ENCODE measurements at places on chromosomes 3 and 15.

- no peak for DNase-seq
Measured at GRCh38 chr3:2090095-2090911, 8.4 kb upstream of the CNTN4 start.

DNA sequence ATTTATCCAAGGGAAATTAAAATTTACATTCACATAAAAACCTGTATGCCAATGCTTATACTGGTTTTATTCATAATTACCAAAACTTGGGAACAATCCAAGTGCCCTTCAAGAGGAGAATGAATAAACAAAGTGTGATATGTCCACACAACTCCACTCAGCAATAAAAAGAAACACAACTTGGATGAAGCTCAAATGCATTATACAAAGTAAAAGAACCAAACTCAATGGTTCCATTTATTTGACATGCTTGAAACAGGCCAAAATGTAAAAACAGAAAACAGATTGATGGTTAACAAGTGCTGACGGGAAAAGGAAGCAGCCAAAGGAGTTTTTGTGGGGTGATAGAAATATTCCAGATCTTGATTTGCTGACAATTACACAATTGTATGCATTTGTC, 23.5 kb downstream of the OCA2 start:
- no peak for DNase-seq

DNA sequence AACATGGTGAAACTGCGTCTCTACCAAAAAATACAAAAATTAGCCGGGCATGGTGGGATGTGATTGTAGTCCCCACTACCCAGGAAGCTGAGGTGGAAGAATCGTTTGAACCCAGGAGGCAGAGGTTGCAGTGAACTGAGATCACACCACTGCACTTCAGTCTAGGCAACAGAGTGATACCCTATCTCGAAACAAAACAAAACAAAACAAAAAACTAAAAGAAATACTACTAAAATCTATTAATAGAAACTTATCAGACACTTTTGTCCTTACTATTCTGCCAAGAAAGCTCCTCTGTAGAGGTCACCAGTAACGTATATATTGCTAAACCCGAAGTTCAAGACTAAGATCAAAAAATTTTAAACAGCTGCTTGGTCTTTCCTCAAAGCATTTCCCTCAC, 67.1 kb downstream of the SMARCC1 start:
- DNase-seq = no peak

- DNase-seq = no peak
Measured at GRCh38 chr3:118801899-118802298, 232.7 kb downstream of the IGSF11 start.

- no peak for DNase-seq
Measured at GRCh38 chr3:155190691-155191090, 102.8 kb downstream of the STRIT1 start.

DNA sequence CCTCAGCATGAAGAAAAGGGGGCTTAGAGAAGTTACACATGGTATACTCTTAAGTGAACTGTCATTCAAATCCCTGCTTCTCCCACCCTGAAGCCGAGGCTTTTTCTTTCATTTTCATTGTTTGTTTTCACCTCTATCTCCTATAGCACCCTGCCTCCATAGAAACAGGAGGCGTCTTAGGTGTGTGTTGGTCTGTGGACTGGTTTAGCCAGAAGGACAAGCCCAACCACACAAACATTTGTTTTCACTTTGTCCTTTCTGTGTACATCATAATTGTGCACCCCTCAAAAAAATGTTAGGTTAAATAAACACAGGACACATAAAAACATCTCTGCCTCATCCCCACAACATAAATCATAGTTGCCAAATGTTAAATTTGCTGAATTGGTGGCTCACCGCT, 73.3 kb upstream of the UBE2E2 start:
- DNase-seq = no peak

GRCh38 chr15:55552926-55553325, 35.2 kb downstream of the PYGO1 start:
- DNase-seq = no peak

DNA sequence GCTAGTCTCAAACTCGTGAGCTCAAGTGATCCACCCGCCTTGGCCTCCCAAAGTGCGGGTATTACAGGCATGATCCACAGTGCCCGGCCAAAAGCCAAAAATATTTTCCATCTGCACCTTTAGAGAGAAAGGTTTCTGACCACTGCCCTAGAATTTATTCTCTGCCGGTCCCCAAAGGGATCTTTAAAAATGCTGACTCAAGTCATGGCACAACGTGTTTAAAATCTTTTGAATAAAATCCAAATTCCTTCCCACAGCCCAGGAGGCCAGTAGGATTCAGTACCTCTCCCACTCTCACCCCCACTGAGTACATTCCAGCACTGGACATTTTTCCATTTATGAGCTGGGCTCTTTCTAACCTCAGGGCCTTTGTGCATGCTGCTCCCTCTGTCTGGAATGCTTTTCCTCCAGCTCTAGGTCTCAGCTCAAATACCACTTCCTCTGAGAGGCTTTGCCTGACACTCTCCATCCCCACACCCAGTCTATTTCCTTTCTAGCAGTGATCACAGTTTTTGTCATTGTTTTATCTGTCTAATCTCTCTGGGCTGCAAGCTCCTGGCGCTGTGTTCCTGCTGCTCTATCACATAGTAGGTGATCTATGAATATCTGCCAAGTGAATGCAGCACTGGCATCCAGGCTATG, 502.9 kb downstream of the SHQ1 start:
- no peak for DNase-seq

GRCh38 chr15:85137489-85138168, 156.0 kb downstream of the PDE8A start:
- DNase-seq = no peak

GRCh38 chr15:67085237-67085817, 19.9 kb downstream of the SMAD3 start:
- no peak for DNase-seq

DNA sequence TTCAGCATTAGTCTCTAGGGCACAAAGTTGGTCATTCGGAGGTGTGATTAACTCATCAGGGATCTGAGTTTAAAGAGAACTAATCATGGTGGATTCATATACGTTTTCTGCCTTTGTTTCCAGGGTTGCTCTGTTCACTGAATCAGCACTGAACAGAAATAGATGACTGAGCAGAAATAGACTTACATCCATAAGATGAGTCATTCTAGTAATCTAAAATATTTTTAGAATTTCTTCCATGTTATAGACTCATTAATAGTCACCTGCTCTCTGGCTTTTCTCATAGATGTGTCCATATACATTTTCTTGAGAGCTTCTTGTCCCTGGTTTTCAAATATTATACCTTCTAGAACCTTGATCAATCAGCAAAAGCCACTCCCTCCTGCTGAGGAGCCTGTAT, 837.6 kb upstream of the DPPA4 start:
- DNase-seq = no peak

DNA sequence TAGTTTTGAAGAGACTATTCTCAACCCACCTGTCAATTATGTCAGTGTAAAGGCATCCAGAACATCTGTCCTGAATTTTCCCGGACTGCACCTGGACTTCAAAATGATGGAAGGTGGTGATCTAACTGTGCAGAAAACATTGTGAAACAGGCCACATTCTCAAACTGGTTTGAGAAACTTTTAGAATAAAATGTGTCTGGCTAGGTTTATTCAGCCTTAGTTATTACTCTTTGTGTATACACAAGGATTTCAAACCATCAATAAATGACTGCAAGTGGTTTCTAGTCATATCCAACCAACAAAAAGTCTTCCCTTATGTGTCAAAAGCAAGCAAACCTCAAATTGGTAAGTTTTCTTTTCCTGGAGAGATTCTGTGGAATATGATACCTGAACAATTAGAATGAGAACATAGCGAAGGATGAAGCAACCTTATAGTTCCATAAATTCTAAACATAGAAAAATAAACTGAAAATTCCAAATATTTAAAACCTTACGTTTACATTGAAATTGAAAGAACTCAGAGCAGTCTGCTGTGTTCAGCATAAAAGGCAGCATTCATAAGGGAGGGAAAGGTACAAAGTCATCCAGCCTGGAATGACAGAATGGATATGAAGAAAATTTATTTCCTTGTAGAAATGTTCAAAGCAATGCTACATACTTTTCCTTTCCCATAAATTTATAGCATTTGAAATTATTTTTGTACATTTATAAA, 306.6 kb upstream of the TGFBR2 start:
- DNase-seq = no peak

- DNase-seq = no peak
Measured at GRCh38 chr15:91862891-91863504, 9.5 kb downstream of the SLCO3A1 start.
